ENCODE measurements at places on chromosomes 13 and 19. TPM values are rescaled to one million over a fixed set of nuclear protein-coding genes. Genes with fewer than 3 reads are reported as not detected.

DNA sequence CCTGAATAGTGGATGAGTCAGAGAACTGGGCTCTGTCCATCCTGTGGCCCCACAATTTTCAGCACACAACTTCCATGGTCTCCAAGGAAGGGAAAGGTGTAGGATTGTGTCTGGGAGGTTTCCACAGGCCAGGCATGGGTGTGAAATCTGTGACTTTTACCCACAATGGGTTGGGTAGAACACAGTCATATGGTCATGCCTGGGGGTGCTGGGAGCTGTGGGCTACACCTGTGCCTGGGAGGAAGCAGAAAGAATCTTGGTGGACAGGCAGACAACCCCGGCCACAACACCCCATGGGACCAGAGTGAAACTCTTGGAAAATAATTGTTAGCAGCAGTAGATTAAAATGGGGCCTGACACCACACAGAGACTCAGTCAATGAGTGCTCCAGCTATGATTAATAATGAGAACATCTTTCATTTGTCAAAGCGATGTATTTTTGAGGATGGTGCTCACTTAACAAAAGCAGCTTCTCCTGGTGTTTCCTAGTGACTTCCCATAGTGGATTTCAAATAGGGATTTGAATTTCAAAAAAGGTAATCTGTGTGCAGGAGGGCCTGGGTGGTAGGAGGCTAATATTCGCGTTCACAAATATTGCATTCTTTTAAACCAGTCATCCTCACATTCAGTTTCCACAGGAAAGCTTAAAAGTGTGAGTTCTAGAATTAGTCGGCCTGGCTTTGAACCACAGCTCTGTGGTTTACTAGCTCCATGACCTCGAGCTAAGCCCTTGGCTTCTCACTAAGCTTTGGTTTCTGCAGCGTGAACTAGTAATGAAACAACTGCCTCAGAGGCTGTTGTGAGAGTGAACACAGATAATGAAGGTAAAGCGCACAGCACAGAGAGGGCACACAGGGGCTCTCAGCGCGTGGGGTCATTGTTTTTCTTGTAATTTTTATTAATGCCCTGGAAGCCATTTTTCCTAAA is 89.3 kb upstream of the UQCRFS1 start:
- no peak for DNase-seq

DNA sequence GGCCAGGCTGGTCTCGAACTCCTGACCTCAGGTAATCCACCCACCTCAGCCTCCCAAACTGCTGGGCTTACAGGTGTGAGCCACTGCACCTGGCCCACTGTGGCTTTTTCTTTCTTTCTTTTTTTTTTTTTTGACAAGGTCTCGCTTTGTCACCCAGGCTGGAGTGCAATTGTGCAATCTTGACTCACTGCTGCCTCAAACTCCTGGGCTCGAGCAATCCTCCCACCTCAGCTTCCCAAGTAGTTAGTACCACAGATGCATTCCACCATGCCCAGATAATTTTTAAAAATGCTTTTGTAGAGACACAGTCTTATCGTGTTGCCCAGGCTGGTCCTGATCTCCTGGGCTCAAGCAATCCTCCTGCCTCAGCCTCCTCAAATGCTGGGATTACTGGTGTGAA is 12.1 kb upstream of the FCGBP start:
- peak; percentile 3 for DNase-seq

DNA sequence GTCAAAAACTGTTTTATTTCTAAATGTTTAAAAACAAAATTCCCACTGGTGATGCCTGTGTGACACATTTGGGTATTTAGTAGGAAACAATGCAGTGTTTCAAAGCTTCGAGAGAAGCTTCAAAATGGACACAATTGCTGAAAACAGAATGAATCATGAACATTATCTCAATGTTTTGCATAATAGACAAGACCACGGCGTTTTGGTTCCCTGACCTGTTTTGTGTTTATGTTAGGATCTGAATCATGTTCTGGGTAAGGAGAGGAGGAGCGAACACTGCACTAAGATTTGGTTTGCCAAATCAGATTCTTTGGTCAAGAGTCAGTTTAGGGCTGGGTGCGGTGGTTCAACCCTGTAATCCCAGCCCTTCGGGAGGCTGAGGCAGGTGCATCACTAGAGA is 42.2 kb downstream of the IFT88 start:
- DNase-seq = no peak

DNA sequence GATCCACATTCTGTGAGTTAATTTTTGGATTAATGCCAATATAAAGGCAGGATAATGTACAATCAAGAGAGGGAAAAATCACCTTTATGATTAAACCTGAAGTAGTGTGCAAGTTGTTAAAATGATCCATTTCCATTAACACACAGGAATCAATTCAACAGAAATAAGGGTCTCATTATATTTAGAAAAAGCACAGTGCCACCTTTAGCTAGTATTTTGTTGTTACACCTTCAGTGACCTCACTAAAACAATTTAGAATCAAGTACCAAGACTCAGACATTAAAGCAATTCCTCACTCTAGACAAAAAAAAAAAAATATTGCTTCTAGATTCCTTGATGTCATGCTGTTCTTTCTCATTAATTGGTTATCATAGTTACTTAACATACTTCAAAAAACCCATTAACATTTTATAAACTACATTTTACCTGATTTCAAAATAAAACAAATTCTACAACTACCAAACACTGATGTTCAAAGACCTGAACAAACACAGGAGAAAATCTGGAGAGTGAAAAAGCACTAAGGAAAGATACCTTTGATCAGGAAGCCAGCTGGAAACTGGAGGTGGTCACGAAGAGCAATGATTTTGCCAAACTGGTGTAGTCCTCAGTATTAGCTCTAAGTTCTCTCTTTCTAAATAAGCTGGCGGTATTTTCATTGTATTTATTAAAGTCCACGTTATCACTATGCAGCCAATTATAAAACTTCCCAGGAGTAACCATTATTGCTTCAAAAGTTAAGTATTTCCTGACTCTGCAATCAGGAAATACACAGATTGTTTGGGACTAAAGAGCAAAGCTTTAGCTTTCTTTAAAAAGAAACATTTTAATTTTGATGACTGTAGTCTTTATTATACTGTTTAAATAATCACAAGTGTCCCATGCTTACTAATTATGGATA is 115.3 kb downstream of the TBC1D4 start:
- DNase-seq = no peak

GRCh38 chr13:23469951-23470421 is 36.5 kb upstream of the SACS start:
- DNase-seq = no peak

GRCh38 chr13:100280681-100281080 is 191.8 kb downstream of the PCCA start:
- no peak for DNase-seq

GRCh38 chr19:12093777-12094176 is 29.2 kb downstream of the ZNF844 start:
- no peak for DNase-seq

- no peak for DNase-seq
These were observed 92.0 kb upstream of the SPATA13 start for GRCh38 chr13:24068472-24068871.

- DNase-seq = no peak
These were observed 13.7 kb upstream of the CCL25 start for GRCh38 chr19:8038815-8039214.

- DNase-seq = no peak
These were observed 175.7 kb downstream of the FGF9 start for GRCh38 chr13:21846605-21847004.

GRCh38 chr13:79226938-79227337 is 179.1 kb downstream of the RBM26 start:
- DNase-seq = no peak

DNA sequence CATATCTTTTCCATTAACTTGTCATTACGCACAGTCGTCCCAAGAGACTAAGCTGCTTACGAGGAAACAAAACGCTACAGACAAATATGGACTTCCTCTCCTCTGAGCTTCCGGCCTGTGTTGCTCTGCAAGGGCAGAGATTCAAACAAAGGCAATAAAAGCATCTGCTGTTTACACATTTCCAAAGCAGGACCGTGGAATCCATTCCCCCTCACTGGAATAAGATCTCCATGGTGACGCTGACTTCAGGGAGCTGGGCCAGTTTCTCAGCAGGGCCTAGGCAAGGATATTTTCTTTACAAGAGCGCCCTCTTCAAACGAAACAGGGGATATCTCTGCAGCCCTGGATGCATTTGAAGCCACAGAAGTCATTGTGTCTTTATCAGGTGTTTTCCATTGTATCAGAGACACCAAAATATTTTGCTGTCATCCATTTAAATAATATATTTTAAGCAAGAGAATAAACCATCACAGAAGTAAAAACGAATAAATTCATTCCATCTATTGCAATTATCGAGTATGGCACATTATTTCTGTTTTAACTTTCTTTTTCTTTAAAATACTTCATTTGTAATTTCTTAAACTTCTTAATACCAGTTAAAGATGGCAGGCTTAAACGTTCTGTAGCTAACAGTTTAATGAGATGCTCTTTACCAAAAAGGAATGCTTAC is 177.5 kb downstream of the DCLK1 start:
- no peak for DNase-seq

LPAR2 gene
- 1.3 TPM for total RNA-seq

CYP2A7 gene
- total RNA-seq = 485 TPM

SLAIN1 gene
- total RNA-seq = 3.1 TPM
